ENCODE measurements at places on chromosomes 7 and 10.

DNA sequence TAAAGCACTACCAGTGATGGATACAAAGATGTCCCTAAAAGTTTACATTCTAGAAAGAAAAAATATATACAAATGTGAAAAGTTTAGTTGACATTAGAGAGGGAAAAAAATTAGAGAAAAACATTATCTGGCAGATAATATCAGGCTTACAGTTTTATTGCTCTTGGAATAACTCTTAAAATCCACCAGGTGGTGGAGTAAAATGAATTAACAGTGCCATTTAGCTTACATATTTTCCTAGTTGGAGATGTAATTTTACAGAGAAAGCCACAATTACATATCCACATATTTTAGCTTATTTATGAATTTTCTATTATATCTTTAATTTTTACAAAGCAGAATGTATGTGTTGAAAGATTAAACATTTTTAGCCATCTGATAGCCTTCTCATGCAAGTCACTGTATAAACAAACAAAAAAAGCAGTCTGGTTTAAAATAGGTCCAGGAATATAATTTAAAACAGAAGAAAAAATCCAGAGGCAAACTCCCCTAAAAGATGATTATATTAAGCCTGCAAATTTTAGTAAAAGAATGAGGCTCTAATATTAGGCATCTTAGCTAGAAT is 6.5 kb downstream of the CABCOCO1 start:
- DNase-seq: no peak

GRCh38 chr7:107972075-107972482 is 30.9 kb downstream of the LAMB1 start:
- DNase-seq: no peak

DNA sequence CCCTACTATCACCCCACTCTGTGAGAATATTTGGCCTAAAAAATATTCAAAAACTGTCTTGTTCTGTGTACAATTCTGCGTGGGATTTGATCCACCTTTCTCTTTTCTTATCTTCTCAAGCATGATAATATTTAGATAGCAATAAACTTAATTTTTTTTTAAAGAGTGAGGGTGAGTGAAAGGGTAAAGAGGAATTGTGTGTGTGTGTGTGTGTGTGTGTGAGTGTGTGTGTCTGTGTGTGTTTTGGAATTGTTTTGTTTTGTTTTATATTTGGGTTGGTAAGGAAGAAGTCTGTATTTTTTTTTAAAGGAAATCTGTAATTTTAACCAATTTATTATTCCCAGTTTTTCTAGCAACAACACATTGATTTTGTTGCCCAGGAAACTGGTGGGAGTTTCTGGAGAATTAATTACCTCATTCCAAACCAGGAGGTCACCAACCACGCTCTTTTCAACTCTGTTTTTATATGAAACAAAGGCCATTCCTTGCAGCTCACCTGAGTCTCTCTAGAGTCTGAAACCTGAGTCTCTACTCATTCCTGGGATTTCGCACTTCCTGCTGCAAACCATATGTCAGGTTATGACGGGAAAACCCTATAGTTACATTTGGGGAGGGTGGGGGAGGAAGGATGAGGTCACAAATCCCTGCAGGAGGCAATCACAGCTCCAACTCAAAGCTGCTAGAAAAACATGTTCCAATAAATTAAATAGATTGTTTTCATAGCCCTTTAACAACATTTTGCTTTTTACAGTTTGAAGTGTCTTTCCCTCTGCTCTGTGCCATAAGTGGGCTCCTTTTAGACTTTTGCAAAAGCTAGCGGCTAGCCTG is 38.1 kb upstream of the XPNPEP1 start:
- no peak for DNase-seq

- DNase-seq: no peak
Observed at GRCh38 chr10:13741438-13741837, 154.7 kb downstream of the PRPF18 start.

GRCh38 chr7:41792120-41792519 is 89.2 kb upstream of the INHBA start:
- no peak for DNase-seq

GRCh38 chr7:12570168-12570533 is 369 bp upstream of the SCIN start:
- no peak for DNase-seq

DNA sequence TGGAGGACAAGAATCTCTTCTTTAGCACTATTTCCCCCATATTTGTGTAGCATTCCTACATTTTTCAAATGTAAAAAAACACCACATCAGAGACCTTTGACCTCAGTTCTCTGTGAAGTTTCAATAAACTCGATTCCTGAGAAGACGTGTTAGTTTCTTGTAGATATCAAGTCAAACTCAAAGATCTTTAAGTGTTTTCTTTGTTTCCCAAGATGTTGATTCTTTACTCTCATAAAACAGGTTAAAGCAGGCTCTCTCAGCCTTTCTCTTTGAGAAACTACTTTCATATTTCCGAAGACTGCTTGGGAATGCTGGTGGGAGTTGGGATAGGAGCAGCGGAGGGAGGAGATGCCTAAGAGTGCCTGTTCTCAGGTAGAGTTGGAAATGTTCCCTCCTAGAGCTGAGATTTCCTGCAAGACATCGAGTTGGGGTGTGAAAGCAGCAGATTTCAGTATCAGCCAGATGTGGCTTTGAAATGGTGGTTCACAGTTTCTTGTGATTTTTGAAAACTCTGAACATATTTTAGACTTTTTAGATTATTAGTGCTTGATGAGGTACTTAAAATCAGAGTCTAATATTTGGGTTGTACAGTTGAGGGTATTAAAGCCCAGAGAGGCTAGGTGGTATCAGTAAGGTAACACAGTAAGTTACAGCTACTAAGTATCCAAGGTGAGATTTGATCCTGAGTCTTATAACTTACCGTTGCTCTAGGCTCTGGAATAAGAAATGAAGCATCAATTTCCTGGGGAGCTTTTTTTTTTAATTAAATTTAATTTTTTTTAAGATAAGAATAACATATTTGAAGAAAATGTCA is 13.9 kb downstream of the ADK start:
- no peak for DNase-seq

DNA sequence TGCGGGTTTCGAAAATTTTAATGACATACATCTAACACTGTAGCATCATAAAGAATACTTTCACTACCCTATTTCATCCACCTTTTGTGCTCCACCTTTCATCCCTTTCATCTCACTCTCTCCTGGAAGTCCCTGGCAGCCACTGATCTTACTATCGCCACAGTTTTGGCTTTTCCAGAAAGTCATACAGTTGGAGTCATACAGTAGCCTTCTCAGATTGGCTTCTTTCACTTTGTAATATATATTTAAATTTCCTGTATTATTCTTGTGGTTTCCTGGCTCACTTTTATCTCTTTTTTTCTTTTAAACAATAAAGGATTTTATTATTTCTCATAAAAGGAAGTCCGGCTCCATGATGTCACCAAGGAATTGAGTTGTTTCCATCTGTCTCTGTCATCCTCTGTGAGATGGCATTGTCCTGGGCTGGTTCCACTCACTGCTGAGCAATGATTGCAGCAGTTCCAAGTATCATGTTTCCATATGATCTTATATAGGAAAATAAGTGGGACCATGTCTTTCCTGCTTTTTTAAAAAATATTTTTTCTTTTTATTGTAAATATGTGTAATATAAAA is 626.3 kb downstream of the POM121L12 start:
- DNase-seq: no peak

DNA sequence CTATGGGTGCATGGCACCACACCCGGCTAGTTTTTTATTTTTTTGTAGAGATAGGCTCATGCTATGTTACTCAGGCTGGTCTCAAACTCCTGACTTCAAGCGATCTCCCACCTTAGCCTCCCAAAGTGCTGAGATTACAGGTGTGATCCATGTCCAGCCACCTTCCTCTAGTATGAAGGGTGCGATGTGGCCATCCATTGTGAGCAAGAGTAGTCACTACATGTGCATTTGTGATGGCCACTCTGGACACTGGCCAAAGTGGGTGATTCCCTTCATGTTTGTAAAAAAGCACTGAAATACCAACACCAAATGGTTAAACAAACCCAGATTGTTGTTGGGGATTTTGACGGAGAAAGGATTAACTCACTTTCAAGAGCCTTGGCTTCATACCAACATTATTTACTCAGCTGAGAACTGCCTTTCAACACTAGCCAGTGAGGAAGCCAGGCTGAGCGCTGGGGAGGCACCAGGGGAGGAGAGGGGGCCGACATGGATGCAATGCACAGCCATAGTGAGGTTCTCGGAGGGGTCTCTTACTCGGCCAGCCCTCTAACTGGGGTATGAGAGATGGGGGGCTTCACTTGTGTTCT is 198.1 kb upstream of the LYZL2 start:
- no peak for DNase-seq
